ENCODE measurements at places on chromosomes 4 and X.
A peak's percentile ranks its signal among the peaks of the same experiment; 100 is the strongest.

DNA sequence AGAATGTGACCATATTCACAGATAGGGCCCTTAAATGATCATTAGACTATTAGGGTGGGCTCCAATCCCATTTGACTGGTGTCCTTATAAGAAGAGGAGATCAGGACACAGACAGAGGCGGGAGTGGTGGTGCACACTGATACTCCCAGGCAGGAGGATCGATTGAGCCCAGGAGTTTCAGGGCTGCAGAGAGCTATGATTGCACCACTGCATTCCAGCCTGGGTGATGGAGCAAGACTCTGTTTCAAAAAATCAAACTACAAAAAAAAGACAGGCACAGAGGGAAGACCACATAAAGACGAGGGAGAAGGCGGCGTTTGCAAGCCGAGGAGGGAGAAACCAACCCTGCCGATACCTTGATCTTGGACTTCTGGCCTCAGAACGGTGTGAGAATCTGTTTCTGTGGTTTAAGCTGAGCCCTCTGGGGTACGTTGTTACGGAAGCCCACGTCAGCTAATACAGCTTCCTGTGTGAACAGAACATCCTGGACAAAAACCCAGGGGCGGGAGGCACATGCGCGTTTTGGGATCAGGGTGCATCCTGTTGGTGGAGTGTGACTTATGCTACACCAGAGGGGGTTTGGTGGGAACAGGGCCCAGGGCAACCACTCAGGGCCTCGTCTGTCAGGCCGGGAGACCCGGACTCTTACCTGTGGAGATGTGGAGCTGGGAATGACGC lies 211.8 kb upstream of the PSAPL1 start:
- DNase-seq, result no peak

DNA sequence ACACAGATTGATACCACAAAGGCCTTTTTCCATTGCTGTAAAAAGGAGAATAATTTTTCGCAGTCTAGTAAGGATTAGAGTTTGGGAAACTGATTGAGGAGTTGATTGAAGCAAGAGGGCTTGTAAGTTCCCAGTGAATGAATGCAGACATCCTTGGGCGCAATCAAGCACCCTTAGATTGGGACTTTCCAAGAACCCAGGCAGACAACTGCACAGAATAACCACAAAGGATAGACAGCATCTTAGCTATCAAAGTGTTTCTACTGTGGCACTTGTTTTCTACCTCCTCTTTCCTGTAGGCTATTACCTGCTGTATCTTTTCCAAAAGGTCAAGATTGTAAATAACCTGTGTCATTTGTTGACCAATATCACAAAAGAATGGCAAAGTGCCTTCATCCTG lies 2.6 kb downstream of the COX18 start:
- no peak for DNase-seq

DNA sequence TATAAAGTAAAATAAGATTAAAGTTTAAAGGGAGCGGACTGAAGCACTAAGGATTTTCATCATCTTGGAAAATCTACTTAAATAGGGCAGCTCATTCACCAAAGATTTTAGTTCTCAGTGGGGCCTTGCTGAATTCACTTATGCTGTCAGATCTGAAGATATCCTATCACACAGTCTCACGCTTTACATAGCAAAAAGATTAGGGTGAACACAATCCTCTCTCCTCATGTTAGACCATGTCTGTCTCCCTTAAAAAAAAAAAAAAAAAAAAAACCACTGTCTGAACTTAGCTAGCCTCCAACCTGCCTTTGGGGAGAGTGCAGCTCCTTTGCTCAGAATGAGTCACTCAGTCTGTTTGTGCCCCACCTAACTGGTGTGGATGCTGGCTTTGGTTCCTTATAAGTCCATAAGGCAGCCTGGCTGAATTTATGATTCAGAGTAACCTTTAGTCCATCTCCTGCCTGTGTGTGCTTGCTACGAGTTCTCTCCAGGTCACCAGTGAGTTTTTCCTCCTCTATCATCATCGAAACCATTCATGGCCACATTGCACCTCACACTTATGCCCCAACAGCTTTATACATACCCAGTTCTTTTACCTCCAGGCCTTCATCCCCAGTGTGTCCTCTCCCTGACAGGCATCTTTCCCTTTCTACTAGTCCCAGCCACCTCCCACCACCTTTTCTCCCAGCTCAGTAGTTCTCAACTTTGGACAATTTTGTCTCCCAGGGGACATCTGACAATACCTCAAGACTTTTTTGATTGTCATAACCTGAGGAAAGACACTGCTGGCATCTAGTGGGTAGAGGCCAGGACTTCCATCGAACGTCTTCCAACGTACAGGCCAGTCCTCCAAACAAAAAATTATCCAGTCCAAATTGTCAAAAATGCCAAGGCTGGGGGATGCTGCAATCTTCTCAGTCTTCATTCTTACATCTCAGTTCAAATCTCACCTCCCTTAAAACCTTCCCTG lies 220.7 kb upstream of the EMCN start:
- peak; percentile 52 for DNase-seq

DNA sequence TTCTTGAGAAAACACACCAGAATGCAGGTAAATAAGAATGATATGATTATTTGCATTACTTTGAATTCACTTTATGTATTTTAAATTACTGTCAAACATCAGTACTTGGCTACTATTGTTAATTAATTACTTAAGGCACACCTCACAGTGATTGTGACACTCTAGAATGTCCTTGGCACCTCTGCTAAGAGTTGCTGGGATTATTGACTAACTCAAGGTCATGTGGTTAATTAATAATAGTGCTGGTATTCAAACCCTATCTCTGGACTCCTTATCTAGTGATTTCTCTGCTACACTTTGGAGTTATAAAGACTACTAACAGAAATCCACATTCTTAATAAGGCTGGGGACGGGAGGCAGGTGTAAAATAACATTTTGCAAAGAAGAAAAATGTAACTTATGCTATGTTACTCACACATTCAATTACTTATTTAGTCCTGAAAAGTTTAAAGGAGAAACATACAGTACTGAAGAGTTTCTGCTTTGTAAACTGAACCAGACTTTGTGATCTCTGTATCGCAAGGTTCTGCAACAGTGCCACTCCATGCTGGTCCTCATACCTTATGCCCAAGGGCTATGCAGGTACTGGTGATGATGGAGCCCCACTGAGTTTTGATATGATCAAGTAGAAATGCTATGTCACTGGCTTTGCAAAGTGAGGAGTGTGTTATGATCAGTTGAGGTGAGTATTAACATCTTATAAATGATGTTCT lies 242.7 kb downstream of the MID1IP1 start:
- no peak for DNase-seq

GRCh38 chr4:173270312-173271027 lies 63.7 kb downstream of the HMGB2 start:
- no peak for DNase-seq

GRCh38 chr4:7699031-7699430 lies 240.6 kb downstream of the AFAP1 start:
- peak; percentile 88 for DNase-seq

GRCh38 chrX:8447368-8447767 lies 17.3 kb upstream of the VCX3B start:
- no peak for DNase-seq

DNA sequence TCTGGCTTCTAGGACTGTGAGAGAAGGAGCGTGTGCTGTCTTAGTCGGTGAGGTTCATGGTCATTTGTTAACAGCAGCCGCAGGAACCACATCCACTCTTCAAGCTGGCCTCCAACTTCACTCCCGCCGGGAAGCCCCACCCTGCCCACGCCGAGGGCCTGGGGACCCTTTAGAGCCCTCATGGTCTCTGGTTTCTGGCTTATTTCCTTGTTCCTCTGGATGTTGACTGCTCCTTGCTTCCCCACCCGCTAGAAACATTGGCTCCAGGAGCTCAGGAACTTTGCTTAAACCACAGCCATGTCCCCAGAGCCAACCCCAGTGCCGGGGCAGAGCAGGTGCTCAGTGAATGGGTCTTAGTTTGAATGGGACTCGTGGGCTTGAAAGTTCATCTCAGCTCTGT lies 40.8 kb downstream of the HTRA3 start:
- DNase-seq, result no peak

GRCh38 chr4:124459941-124460310 lies 252.6 kb downstream of the ANKRD50 start:
- no peak for DNase-seq

DNA sequence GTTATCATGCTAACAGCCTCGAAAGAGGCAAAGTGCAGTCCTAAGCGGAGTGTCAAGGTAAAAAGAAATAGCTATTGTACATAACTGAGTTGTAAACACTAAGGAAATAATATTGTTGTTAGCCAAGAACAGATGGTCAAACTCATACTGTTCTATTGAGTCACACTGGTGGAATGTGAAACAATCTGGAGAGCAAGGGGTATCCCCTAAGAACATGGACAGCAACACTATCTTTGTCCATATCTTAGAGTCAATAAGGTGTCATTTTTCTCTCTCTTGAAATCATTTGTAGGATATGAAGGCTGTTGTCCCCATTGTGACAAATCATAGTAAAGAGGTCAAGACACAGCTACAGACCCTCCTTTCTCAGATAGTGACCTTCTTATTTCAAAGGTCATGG lies 4.5 kb upstream of the PDGFC start:
- DNase-seq, result peak; percentile 61

DNA sequence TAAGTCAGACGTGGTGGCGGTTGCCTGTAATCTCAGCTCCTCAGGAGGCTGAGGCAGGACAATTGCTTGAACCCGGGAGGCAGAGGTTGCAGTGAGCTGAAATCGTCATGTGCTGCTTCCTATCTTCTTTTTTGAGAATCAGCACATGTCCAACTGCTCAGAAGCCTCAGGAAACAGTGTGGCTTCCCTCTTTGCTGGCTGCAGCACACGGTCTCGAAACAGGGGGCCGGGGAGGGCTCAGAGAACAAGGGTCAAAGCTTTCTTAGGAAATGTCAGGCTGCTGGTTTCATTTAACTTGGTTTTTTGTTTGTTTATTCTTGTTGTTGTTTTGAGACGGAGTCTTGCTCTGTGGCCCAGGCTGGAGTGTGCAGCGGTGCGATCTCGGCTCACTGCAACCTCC lies 31.3 kb downstream of the CRLF2 start:
- no peak for DNase-seq

- no peak for DNase-seq
Measured at GRCh38 chrX:129719268-129719667, 19.5 kb upstream of the XPNPEP2 start.

- DNase-seq, result no peak
Measured at GRCh38 chr4:141851246-141851891, 215.0 kb downstream of the IL15 start.

- DNase-seq, result no peak
Measured at GRCh38 chrX:147917700-147918695, 6.3 kb downstream of the FMR1 start.

DNA sequence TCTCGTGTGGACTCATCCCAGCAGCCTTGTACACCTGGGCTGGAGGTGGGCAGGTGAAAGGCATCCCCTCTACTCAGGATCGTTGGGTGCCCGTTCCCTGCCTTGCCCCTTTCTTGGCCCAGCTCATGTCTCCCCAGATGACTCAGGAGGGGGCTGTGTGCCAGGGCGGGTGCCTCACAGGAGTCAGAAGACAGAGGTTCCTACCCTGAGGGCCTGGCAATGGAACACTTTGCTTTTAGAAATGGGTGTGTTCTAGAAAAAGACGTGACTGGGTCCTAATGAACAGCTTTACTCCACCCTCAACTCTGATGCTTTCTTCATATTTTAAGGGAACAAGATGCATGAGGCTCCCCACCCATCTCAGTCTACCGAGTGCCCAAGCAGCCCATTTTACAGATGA lies 22.5 kb upstream of the TRIM2 start:
- no peak for DNase-seq

GRCh38 chr4:179624768-179625181 lies 2182.5 kb upstream of the AGA start:
- peak; percentile 42 for DNase-seq

DNA sequence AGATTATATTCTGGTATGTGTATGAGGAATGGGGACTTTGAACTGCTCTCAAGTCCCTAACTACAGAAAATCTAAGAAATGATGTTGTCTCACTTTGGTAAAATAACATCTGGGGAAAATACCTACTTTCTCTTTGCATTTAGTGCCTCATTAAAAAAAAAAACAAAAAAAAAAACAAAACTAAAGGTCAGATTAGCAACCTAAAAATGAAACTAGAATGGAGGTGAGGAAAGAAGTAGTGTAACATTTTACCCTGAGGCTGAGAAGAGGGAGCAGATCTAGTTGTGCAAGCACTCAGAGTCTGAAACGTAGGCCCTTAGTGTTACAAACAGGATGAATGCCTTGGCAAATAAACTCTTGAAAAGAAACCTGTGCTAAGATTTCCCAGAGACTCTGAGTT lies 56.0 kb downstream of the VGLL1 start:
- no peak for DNase-seq

DNA sequence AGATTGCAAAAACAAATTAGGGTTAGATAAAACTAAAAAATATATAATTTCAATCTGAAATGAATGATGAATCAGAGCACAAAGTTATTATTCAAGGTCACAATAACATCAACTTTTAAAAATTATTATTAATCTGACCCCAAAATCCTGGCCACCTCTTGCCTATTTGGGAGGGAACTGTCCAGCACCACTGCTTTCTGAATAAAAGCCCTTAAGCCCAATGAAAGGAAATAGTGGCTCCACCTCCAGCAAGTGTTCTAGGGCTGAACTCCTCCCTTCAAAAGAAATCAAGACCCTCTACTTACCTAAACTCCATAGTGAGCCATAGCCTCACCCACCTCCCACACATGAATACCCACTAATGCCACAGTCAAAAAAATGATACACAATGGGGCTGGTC lies 208.2 kb downstream of the PARM1 start:
- DNase-seq, result no peak

- DNase-seq, result no peak
Measured at GRCh38 chrX:7815166-7815805, 27.7 kb upstream of the VCX start.

DNA sequence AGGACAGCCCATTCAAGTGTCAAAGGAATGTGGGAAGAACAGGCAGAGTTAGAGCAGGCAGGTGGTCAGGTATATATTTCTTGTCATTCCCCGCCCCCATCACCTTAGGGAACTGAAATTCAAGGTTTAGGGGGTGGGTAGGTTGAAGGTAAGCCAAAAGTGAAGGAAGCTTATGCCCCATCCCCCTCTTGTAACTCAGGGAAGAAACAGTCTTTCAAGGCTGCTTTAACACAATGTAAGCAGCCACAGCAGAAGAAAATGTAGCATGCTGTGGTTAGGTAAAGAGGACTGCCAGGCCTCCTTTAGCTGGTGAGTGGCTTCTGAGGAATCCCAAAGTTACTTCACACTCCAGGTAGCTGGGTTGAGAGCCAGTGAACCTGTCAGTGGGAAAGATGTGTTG lies 122.3 kb downstream of the RS1 start:
- no peak for DNase-seq

- no peak for DNase-seq
Measured at GRCh38 chr4:55912249-55912648, 36.5 kb upstream of the CEP135 start.

GRCh38 chr4:81802285-81802846 lies 330.7 kb upstream of the RASGEF1B start:
- DNase-seq, result no peak

DNA sequence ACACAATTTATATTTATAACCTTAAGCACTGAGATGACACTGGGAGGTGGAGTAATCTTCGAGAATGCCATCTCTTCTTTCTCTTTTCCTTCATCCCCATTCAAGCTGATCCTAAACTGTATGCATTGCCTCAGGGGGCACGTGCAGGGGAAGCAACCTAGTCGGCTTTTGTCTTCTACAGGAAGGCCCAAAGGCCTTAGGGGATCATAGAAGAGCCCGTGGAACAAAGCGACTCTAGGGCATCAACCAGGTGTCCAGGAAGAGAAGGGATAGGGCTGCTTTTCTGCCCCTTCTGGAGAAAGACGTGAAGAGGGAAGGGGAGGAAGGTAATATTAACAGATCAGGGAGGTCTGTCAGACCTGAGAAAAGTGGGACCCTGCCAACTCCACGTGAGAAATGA lies 6.9 kb upstream of the TLR8 start:
- DNase-seq, result no peak

GRCh38 chr4:146506272-146506671 lies 15.5 kb downstream of the SLC10A7 start:
- no peak for DNase-seq
